H1 (cell line): ENCODE measurements at places on chromosomes 3 and 15. TPM values are rescaled to one million over a fixed set of nuclear protein-coding genes. Genes with fewer than 3 reads are reported as not detected.

The TBC1D21 gene
- total RNA-seq, result not detected in 2 replicates

DNA sequence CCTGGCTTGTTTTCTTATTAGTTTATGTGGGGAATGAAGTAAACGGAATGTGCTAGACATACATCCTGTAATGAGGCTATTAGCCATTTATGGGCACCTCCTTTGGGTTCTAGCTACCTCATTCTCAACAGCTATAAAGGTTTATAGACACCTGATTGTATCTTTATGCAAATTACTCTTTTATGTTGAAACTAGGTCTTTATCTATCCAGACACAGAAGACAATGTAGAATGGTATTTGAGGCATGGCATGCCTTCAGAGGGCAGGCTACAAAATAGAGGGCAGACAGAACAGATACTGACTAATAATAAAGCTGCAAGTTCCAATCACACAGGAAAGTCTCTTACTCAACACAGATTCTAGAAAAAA lies 27.1 kb downstream of the TBC1D2B start:
- DNase-seq, result no peak

- DNase-seq, result no peak
Measured at GRCh38 chr3:33016846-33017405, 65.5 kb downstream of the CCR4 start.

DNA sequence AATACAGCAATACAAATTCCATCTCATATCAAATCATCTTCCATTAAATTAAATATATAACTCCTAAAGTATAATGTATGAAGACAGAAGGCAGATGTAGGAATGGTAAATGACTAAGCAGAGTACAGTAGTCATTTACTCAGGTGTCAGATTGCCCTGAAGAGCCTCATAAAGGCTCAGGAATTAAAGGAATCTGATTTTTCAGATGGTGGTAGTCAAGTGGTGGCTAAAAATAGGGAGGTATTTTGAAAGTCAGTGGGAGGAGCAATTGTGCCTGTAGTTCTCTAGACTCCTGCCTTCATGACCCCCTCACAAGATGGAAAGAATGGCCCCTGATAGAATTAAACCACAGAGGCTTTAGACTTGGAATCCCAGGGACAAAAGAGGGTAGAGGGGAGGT lies 142.7 kb upstream of the SYNPR start:
- DNase-seq, result no peak

The ISLR gene
- 0.35 TPM in 1 of 2 replicates, not detected in the other for total RNA-seq

GRCh38 chr3:42194943-42195510 lies 71.0 kb downstream of the CCK start:
- no peak for DNase-seq

DNA sequence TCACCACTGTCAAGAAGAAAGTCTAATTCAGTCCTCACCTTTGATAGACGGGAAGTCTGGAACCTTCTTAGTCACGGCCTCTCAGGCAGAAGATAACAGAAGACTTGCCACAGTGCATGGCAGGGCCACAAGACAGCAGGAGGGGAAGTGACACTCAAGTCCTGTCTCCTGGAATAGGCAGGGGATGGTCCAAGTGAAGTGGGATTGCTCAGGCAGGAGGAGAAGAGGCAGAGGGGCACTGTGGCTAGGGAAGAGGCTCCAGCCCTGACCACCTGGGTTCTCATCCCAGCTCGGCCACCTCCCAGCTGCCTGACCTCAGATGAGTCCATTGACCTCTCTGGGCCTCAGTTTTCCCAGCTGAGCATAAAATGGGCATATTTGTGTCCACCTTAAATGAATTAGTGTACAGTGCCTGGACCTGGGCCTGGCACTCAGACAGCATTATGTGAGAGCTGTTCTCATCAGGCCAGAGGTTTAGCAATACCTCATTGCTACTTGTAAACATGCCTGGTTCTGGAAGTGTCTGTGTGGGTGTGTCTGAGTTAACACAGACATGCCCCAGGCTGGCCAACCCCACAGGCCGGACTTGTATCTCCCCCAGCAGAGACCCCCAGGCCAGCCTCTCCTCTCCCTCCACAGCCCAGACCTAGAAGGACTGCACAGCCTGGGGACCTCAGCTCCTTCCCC lies 11.5 kb upstream of the PCSK6 start:
- no peak for DNase-seq

The ZCWPW2 gene
- 0.33 and 0.39 TPM in 2 replicates for total RNA-seq

DNA sequence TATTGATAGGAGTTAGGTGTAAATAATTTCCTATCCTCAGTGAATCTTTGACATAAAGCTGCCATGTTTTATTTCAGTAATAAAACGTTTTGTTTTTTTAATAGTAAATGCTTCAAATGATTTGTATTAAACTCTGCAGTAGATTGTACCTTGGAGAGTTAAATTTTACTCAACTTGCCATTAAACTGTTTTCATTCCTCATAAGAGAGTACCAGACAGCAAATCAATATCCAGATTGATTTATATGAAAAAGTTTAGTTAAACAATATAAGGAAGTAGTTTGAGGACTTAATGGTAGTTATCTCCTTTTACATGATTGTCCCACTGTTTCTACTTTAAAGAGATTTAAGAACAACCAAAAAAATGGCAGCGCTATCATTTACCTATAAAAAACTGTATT lies 18.4 kb downstream of the ALDH1A2 start:
- no peak for DNase-seq

The ROPN1 gene
- total RNA-seq, result 0.44 TPM in 1 of 2 replicates, not detected in the other

GRCh38 chr3:185489462-185489861 lies 9.4 kb downstream of the TMEM41A start:
- DNase-seq, result no peak

- no peak for DNase-seq
Measured at GRCh38 chr3:37489355-37489754, 315.0 kb upstream of the LRRFIP2 start.

DNA sequence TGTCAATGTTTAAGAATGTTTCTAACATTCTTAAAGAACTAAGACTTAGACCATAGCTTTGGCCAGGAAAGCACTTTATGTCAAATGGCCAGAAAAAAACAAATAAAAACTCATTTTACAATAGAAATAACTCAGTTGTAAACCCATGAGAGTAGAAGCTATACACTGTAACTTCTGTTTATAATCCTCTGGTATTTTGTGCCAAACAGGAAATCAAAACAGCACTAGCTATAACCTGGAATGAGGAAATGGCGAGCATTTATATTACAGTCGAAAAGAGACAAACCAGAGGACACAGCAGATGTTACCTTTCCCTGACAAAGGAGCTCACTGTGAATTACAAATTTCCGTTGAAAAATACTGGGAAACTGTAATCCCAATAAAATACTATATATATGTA lies 10.3 kb downstream of the GK5 start:
- DNase-seq, result no peak

The FAM3D gene
- not detected in 2 replicates for total RNA-seq

DNA sequence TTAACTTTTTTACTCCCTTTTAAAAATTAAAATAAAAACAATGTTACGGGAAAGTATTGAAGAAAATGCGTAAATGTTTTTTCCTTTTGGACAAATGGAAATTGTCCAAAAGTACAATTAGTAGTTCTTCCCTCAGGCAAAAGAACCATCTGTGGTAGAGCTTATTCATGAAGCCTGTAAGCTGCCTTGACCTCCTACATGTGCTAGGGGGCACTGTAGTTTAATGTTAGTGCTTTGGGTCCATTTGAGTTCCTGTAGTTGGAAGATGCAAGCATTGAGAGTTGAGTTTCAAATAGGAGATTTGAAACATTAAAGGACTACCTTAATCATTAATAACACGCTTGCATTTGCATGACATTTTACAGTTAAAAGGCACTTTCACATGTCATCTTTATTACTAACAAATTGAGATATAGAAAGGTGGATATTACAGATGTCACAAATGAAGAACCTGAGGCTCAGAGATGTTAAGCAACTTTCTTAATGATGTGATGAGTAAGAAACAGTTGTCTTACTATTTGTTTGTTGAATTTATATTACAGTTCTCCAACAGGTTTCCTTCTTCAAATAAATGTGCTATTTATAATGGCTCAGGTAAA lies 1.8 kb upstream of the ZNF385D start:
- no peak for DNase-seq

The SH3GL3 gene
- total RNA-seq, result 16.3 and 19.1 TPM in 2 replicates

The PLA2G4D gene
- total RNA-seq, result 0.07 and 0.33 TPM in 2 replicates

The SNTN gene
- not detected in 2 replicates for total RNA-seq

The POLG gene
- 52.3 and 53.4 TPM in 2 replicates for total RNA-seq

GRCh38 chr3:128996726-128997125 lies 2.9 kb upstream of the CFAP92 start:
- DNase-seq, result no peak

GRCh38 chr3:156304406-156304805 lies 184.0 kb downstream of the KCNAB1 start:
- DNase-seq, result no peak
